ENCODE measurements at places on chromosomes 5 and 9.

DNA sequence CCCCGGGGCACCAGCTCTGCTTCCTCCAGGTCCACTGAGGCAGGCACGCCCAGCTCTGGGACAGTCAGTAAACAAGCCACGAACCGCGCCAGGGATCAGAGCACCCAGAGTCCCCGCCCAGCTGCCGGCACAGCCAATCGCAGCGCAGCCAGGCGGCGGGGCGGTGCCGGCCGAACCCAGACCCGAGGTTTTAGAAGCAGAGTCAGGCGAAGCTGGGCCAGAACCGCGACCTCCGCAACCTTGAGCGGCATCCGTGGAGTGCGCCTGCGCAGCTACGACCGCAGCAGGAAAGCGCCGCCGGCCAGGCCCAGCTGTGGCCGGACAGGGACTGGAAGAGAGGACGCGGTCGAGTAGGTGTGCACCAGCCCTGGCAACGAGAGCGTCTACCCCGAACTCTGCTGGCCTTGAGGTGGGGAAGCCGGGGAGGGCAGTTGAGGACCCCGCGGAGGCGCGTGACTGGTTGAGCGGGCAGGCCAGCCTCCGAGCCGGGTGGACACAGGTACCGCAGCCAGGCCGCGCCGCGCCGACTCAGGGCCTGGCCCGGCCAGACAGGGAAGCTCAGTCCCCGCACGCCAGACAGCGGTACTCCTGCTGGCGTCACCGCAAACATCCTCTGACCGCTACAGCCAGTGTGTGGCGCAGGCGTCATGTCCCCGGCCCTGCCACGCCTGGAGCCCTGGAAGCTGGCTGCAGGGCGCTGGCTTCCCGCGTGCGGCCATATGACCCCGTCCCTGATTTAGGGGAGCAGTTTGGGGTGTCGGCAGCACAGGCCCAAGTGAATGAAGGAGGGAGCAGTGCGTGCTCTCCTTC lies at the start of gene CTSL:
Gene CTSL, plus strand, starts transcription at position 220 of the 810 bp plus-strand sequence. CDS start 1,485 bp downstream, outside the sequence.
- no peak for DNase-seq

DNA sequence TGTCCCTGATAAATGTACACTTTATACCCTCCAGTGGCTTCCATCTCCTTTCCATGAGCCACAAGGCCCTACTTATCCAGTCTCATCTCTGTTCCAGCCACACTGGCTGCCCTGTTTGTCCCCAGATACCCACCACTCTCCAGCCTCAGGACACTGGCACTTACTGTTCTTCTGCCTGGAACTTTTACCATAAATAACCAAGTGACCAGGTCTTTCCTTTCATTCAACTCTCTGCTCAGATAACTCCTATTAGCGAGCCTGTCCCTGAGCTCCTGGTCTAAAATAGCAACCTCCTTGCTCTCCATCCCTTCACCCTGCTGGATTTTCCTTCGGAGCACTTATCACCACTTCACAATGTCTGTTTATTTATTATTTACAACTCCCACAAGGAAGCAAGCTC lies 16.6 kb upstream of the ENC1 start:
- no peak for DNase-seq

DNA sequence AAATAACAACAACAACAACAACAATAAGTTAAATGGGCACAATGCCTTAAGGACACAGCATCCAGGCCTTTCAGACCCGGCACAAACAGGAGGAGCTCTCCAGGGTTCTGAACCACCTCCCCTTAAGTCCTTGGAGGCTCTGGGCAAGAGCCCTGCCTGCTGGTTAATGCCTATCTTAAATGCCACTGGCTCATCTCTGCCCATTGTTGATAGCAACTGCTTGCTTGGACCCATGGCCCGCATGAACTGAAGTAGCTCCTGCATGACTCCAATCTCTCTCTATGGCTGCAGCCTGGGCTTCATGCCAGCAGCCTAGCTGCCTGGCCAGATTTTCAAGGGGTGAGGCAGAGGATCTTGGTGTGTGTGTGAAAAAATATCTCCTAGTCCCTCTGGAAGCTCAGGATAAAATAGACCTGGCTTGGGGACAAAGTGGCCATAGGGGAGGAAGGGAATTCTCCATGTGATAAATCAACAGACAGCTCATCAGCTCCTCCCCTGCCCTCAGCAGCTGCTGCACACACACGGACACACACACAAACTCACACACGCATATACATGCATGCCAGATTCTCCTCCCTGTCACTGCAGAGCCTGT lies 27.4 kb downstream of the FAM219A start:
- no peak for DNase-seq

- DNase-seq: no peak
These were observed 1752.6 kb upstream of the C9orf72 start for GRCh38 chr9:29325894-29326293.

Data from effector CD8-positive, alpha-beta T cell (primary cell).